Fibroblast of skin of left biceps (primary cell): ENCODE measurements at places on chromosomes 1 and 21.
A peak's percentile ranks its signal among the peaks of the same experiment; 100 is the strongest.

GRCh38 chr1:46364612-46365011, 24.0 kb downstream of the NSUN4 start:
- no peak for DNase-seq

GRCh38 chr1:37486680-37487618, 12.6 kb downstream of the ZC3H12A start:
- no peak for DNase-seq

DNA sequence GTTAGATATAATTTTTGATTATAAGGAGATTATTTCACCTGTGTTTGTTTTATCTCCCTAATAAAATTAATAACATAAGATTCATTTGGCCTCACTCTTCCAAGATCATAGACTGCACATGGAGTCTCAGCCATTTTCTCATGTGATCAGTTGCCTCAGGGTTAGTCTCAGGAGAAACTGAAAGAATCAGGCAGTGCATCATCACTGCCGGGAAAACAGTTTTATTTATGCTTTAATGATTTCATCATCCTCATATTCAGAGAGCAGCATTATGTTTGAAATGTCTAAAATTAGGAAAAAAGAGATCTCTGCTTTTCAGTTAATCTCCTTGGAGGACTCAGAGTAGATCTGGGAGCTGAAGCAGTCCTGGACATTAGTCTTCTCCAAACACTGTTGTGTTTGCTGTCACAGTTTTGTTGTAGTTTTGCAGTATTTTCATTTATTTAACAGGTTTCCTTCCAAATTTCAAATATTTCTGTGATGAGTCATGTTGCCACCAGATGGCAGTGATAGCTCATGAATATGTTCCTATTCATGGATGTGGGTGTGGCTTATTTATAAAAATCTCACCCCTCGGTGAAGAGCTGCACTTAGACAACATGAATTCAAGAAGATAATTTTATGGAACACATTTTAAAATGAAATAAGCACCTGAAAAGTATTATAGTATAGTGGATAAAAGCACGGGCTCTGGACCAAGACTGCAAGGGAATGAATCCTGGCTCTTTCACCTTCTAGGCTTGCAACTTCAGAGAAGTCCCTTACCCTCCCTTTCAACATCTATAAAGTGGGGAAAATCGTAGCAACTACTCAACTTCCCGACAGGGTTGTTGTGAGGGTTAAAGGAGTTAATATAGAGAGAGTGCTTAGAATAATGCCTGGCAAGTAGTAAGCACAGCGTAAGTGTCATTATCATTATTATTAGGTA, 31.2 kb downstream of the CHD1L start:
- DNase-seq = peak; percentile 61

DNA sequence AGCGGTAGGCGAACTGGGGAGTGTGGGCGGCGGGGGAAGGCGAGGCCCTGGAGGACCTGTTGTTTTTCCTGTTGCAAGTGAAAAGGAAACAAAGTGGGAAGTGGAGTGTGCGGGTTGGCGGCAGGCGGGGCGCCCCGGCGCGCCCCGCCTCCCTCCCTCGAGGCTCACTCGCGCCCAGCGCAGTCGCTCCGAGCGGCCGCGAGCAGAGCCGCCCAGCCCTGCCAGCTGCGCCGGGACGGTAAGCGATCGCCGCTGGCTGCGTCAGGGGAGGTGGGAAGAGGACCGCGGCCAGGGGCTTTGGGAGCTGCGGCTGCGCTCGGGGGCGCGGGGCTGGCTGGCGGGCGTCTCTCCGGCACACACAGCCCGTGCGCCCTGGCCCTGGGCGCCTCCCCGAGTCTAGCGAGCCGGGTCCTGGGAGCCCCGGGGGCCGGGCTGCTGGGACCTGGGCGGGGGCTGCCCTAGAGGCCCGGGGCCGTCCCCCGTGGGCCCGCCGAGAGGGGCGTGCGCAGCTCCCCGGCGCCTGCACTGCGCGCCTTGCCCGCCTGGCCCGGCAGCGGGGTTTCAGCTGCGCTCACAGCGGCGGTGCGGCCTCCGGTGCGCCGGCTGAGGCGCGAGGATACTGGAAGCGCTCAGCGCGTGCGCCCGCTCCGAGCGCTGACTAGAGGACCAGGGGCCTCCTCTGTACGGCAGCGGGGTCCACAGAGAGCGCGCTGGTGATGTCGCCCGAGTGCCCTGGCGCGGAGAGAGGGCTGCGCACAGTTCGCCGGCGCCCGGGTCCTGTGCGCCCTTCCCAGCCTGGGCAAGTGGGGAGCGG, at the start of gene PIK3CD:
Gene PIK3CD (plus strand): TSS at position 167 of the 814 bp plus-strand sequence. CDS start 58,725 bp downstream, outside the sequence.
- DNase-seq = peak; percentile 13

DNA sequence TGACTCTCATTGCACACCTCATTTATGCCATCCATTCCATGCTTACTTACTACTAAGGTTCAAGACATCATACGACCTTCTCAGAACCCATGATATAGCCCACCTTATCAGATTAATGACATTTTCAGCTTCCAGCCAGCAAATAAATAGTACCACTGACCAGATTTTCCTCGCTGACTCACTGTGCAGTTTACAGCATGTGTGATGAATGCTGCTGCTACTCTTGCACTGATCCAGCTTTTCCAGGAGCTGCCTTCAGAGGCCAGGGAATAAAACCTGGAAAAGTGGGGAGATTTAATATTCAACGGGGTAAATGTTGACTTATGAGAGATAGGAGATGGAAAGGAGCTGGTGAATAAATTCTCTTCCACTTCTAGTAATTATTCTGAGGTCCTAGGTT, 247.1 kb downstream of the COL11A1 start:
- no peak for DNase-seq

- peak; percentile 35 for DNase-seq
These were observed 3.3 kb upstream of the C2CD2 start for GRCh38 chr21:41956926-41957729.

DNA sequence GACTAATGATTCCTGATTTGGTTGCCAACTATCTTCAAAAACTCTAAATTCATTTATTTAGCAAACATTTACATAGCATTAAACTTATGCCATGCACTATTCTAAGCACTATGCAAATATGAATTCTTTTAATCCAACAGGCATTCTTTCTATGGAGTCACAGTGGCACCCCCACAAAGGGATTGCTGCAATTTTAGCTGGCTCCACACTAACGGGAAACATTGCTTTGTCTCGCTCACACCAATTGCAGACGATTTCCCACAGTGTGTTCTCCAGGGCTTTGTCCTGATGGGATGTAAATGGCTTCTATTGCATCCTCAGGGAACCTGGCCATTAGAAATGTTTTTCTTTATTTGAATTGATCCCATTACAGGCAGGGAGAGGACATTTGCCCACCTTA, 259.1 kb downstream of the BARHL2 start:
- DNase-seq = no peak

GRCh38 chr1:103336408-103336807, 189.1 kb upstream of the RNPC3 start:
- DNase-seq = no peak
